Left kidney (tissue), 8 donors: ENCODE measurements at places on chromosomes 16 and 17. TPM values are rescaled to one million over a fixed set of nuclear protein-coding genes. Genes with fewer than 3 reads are reported as not detected.

DNA sequence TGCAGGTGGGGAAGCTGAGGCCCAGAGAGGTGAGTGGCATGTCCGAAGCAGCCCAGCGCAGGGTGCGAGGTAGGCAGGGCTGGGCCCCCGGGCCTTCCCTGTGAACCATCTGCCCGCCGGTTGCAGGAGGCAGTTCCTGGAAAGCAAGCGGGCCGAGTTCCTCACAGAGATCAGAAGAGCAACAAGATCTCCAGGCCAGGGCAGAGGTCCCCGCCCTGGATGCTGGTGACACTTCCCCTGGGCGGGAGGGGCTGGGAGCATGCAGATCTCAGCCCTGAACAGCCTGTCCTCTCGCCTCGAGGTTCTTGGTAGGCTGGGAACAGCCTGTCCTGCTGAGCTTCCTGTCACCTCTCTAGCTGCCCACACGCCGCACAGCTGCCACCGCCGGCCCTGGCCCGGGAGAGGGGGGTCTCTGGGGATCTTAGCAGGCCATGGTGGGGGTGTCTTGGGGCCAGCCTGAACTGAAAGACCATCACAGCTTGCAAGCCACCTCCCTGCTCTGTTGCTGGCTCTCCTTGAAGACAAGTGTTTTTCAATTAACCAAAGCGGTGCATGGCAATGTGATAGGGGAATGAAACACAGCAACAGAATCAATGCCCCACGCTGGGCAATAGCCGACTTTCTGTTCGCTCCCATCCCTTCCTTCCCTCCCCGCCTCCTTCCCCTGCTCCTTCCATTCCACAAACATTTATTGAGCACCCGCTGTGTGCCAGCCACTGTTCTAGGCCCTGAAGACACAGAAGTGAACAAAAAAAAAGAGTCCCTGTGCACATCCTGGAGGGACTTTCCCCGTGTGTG lies 31.7 kb downstream of the SOCS1 start:
- DNase-seq: no peak

TBC1D3H gene
- not detected for polyA plus RNA-seq

DNA sequence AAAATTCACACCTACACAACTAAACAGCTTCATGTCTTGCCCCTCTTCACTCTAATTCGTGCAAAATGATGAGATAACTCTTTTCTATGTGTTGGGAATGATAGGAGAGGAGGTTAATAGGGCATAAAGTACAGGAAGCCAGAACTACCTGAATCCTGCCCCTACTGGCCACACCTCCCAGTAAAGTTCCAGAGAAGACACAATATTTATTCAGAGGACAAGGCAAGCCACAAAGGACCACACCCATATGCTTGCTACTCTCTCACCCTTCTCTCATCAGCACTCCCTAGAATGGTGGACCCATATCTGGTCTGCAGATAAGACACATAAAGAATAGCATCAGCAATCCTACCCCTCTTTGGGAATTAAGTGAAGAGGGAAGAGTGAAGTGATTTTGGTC lies 74.6 kb downstream of the ZNF18 start:
- DNase-seq: no peak

GRCh38 chr17:31495022-31495885 lies 103.8 kb downstream of the RAB11FIP4 start:
- no peak for DNase-seq

GRCh38 chr17:16001226-16001897 lies 1.7 kb downstream of the TTC19 start:
- DNase-seq: no peak

EPOP gene
- 1.6 TPM for polyA plus RNA-seq

CDK5R1 gene
- 4.6 TPM for polyA plus RNA-seq

GRCh38 chr17:76593384-76593826 lies 7.7 kb upstream of the ST6GALNAC2 start:
- no peak for DNase-seq

DNA sequence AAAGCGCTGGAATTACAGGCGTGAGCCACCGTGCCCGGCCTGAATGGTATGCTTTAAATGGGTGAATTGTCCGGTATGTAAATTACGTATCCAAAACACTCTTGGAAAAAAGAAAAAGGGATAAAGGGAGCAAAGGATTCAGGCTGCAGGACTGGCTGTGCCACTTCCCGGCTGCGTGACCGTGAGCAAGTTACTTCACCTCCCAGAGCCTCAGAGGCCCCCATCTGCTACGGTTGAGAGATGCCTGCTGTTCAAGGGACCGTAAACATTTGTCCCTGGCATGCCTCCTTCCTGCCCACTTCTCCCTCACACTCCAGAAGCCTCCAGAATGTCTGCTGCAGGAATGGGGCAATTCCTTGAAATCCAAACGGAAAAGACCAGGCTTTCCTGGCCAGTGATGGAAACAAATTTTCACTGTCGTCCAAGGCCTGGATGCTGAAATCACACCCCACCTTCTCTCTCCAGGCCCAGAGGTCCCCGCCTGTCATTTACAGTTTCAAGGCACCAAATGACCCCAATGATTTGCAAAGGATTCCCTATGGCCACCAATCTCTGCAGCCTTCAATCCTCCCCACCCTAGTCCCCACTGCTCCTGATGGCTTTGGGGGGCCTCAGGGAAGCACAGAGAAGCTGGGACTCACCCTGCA lies 22.9 kb upstream of the LITAF start:
- DNase-seq: peak; percentile 78

LLGL2 gene
- polyA plus RNA-seq: 67.5 TPM

DNA sequence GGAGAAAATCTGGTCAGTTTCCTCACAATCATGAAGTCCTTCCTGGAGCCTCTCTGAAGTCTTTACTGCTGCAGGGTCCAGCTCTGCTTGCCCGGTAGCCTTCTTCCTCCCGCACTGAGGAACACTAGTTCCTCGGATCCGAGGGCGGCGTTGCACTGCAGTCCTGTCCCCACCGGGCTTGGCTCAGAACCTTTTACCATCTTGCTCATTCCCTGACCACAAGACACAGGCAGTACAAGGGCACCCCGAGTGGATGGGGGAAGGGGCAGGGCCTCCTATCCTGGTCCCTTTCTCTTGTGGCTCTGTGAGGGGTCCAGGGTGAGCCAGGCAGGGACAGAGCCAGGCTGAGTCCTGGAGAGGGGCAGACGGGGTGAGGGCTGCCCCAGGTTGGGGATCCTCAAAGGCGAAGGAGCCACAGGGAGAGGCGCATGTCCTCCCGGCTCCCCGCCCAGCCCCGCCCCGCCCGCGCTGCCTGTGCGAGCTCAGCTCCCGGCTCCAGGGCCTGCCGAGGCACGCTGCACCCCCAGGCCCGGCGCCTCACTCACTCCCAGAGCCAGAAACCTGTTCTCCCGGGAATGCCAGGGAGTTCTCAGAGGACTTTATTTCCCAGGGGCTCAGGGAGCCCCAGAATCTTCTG lies 1.5 kb downstream of the FOXN1 start:
- no peak for DNase-seq

AURKB gene
- polyA plus RNA-seq: 49.9 TPM

GRCh38 chr16:55184052-55184451 lies 140.0 kb upstream of the IRX6 start:
- no peak for DNase-seq

DNA sequence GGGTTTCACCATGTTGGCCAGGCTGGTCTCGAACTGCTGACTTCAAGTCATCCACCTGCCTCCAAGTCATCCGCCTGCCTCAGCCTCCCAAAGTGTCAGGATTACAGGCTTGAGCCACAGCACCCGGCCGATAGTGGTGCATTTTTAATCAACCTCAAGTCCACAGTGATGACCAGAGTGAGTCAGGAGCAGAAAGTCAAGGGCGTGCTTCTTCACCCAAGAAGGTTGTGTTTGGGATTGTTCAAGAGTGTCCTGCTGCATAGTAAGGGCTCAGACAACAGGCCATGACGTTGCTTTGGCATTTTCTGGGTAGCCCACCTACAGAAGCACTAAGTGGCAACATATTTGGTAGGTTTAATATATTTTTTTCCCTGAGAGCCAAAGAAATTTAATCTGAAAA lies 108.3 kb upstream of the FAM20A start:
- no peak for DNase-seq

AGRP gene
- polyA plus RNA-seq: 0.18 TPM

- DNase-seq: no peak
Observed at GRCh38 chr17:41792845-41793783, 6.6 kb upstream of the JUP start.

PRAC2 gene
- not detected for polyA plus RNA-seq

DNA sequence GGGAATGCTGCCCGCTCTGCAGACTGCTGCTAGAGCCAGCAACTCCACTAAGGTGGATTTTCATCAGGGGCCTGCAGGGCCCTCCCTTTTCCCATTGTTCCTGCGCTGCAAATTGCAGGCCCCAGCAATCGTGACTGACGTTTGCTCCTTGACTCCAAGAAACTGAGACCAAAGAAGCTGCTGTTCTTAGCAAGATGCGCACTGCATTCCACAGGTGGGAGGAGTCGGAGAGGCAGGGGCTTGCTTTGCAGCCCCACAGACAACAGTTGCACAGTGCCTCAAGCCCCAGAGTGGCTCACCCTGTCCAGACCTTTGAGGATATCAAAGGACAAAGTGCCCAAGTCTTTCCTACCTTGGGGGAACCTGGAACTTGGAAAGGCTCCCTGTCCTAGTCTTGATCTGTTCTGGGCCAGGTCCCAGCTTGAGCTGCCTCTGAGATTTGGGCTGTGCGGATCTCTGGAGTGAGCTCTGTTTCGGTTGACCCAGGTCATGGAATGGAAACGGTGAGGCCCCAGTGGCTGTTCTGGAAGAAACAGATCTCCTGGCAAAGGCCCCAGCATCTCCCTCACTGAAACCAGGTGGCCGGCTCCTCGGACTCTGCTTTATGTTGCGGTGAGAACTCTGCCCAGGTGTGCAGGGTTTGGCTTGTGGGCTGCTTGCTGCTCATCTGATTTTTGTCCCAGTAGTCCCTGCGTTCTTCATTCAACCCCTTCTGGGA lies 24.9 kb downstream of the PLCD3 start:
- no peak for DNase-seq

DNA sequence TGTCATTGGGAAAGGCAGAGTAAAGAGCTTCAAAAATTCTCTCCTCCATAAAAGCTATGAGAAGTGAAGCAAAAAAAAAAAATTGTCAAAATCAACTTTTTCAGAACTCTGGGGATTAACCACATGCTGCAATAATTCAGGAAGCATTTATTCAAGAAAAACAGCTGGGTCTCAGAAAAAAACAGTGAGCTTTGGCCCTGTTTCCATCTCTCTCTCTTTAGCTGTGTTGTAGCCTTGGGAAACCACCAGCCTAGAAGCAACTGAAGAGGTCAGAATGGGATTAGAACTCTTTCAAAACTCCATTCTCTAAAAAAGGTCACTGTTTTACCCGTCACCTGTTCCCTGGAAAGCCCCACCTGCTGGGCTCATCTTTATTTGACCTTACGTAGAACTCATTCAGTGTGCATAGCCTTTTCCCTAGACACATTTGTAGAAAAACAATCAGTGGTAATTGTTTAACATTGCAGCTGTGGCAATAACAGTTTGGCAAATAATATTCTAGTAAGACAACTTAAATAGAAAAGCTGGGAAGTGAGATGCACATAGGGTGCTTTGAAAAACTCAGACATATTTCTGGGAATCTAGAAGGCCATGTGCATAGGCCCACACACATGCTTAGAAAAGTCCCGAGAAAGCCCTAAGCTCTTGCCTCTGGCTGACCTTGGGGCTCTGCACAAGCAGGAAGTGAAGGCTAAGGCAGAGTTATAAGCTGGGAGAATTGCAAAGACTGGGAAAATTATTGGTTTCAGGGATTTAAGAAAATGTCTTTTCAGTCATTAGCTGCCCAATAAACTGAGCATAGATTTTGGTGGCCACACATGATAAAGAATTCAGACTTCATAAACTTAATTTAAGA lies 18.0 kb downstream of the SLC5A11 start:
- no peak for DNase-seq

PTX4 gene
- not detected for polyA plus RNA-seq

LIG3 gene
- 47.4 TPM for polyA plus RNA-seq

DNA sequence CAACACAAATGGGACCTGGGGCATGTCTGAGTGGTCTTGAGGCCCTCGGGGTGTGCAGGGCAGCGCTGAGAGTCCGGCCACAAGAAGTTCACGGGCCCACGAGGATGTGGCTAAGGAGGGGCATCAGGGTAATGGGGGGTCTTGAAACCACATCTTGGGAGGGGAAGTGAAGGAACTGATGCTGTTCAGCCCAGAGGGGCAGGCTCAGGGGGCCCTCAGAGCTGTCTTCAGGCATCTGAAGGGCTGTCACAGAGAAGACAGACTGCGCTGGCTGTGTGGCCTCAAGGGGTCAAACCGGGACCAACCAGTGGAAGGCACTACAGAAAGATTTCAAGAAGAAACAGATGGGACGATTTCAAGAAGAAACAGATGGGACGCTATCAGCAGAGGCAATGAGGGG lies 45.1 kb downstream of the ZNF423 start:
- no peak for DNase-seq

DNA sequence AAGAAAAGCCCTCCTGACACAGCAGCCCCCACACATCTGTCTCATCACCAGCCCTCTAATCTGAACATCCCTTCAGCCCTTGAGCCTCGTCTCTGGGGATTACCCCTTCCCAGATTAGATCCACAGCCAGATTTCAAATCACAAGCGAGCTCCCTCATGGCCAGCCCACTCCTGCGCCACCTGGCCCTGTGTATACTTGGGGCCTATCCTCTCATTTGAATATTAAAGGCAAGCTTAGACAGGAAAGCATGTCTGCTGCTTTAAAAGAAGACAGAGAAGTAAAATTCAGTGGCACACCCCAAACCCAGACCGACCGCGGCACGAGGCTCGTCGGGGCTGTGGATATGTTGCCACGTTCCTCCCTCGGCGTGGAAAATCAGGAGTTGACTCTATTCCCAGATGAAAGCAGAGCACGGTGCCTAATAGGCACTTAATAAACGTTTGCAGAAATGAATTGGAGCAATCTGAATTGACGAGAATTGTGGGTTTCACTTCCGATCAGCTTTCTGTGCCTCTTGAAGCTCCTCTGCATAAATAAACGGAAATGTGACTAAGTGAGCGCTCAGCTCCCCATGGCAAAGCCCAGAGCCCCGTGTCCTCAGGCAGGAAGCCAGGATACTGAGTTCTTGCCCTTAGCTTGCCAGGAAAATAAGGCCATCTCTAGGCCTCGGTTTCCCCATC lies 108.0 kb downstream of the CCDC182 start:
- no peak for DNase-seq

GRCh38 chr16:89197633-89198416 lies 2.5 kb downstream of the SLC22A31 start:
- no peak for DNase-seq

- DNase-seq: peak; percentile 53
Observed at GRCh38 chr17:33674685-33675084, 381.6 kb upstream of the ASIC2 start.

DNA sequence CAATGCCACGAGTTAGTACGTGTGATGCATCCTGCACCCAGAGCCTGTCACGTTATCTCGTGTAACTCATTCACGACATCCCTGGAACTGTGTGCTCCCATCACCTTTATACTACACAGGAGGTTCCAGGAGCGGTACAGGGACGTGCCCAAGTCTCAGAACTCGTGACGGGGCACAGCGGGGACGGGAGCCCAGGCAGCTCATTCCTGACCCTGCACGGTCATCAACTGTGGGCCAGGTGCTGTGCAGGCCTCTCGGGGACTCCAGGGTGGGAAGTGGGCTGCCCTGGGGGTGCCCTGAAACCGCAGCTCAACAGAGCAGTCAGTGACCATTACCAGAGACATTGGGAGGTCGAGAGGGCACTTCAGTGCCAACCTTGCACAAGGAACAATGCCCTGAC lies 11.1 kb upstream of the KIF19 start:
- no peak for DNase-seq
